ENCODE measurements at places on chromosomes 2 and 18.

DNA sequence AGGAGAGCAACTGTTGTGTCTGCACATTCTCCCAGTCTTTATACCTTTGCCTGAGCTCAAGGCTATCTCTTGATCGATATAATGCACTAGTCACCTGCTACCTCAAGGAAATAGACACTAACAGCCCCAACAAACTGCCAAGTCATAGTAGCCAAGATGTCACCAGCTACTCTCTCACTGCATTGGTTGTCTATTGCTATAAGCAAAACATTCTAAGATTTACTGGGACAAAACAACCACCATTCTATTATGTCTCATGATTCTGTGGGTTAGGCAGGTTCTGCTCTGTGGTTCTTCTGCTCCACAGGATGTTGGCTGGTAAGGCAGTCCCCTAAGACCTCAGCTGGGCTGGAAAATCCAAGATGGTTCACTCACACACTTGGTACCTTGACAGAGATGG is 28.5 kb upstream of the MLPH start:
- no peak for DNase-seq

GRCh38 chr2:234193977-234194563 is 143.6 kb downstream of the SPP2 start:
- no peak for DNase-seq

DNA sequence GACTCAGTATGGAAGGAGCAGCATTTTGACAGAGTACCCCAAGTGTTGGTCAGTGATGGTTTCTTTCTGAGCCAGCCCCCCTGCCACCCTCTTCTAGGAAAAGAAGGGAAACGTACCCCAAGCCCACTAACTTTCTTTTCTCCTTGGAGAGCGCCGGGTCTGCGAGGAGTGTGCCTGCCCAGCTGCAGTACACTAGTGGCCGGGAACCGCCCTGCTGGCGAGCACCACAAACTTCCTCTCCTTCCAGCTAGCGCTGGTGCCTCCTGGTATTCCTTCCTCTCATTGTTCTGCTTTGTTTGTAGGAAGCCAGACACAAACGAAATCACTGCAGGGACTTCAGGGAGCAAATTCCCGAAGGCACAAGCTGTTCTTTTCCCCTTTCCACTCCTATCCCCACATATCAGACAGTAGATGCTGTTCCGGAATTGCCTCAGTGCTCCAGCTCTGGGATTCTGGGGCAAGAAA is 1.8 kb downstream of the CCDC85A start:
- no peak for DNase-seq

DNA sequence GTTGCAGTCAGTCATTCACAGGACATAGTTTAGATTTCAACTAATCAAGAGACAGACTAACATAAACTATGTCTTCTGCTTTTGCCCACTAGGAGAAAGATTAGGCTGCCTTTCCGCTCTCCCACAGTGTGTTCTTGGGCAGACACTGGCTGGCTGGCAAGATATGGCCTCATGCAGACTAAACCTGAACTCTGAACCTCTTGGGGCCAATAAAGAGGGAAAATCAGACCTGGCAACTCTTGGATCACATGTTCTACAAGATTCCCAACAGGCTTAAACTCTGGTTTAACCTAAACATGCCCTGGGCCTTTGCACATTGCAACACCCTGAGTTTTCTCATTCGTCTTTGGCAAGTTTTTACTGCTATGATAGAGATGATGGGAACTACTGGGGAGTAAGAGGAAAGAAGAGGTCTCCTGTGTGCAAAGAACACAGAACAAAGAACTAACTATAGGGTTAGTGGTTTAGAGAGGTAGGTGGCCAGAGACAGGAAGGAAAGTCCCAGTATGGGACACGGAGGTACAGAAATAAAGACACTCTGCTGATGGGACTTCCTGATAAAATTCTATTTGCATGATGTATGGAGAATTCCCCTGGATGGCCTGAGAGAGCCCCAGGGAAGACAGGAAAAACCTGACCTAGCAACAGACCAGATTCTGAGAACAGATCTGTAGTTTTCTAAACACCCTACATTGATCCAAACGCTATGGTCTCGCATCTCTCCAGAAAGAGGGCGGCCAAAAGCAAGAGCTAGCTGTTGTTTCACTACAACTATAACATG is 2.0 kb upstream of the ATRAID start:
- no peak for DNase-seq

GRCh38 chr2:236642584-236643291 is 73.1 kb downstream of the ACKR3 start:
- no peak for DNase-seq

Data from GDM1 (cell line).